ENCODE measurements at places on chromosomes 12 and 14. TPM values are rescaled to one million over a fixed set of nuclear protein-coding genes. Genes with fewer than 3 reads are reported as not detected.

DNA sequence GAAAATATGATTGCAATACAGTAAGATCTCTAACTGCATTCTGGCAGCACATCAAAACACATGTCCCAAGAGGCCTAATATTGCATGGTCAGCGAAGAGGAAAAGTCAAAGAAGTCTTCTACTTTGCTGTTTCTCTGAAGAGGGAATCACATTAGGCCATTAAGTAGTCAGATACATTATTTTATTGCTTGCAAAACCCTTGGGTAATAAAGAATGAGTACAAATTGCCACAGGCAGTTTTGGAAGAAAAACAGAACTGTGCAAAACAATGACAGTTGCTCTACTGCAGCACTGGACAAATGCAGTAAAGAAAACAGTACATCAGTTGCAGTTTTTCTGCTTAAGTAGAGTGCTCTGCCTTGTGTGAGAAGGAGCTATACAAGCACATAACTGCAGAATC, 211.9 kb downstream of the MED13L start:
- peaks cover 15% of the 10 kb centered on the region for H3K4me1 ChIP-seq
- no peak overlapping the region for H3K4me3 ChIP-seq
- no peaks in the 10 kb centered on the region for H3K27me3 ChIP-seq

DNA sequence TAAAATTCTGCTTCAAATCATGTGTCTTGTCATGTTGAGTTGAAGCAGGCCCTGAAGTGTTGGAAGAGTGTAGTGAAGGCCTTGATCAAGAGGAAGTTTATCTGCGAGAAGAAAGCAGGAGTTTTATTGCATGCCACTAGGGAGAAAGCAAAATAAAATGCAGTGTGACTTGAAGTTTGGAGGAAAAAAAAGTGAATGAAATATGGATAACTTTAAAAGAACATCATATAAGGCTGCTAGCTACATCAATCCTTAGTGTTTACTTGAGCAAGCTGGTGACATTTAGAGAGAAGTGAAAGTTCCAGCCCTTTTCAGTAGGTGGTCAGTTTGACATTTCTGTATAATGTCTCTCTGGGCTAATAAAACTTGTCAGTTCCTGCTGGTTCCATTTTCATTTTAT, 841.1 kb downstream of the TMTC2 start:
- H3K27ac ChIP-seq: no peak overlapping the region
- H3K4me3 ChIP-seq: no peak overlapping the region
- no peaks in the 10 kb centered on the region for H3K36me3 ChIP-seq
- no peaks in the 10 kb centered on the region for H3K27me3 ChIP-seq
- no peaks in the 10 kb centered on the region for H3K4me1 ChIP-seq

- H3K4me3 ChIP-seq: no peak overlapping the region
- H3K27me3 ChIP-seq: peaks cover 7% of the 10 kb centered on the region
- peak overlapping the region; percentile 78 for H3K27ac ChIP-seq
- H3K36me3 ChIP-seq: peaks cover 20% of the 10 kb centered on the region
- no peak for DNase-seq
- H3K4me1 ChIP-seq: peaks cover 18% of the 10 kb centered on the region
These were observed 1.7 kb upstream of the GPD1 start for GRCh38 chr12:50102131-50102531.

DNA sequence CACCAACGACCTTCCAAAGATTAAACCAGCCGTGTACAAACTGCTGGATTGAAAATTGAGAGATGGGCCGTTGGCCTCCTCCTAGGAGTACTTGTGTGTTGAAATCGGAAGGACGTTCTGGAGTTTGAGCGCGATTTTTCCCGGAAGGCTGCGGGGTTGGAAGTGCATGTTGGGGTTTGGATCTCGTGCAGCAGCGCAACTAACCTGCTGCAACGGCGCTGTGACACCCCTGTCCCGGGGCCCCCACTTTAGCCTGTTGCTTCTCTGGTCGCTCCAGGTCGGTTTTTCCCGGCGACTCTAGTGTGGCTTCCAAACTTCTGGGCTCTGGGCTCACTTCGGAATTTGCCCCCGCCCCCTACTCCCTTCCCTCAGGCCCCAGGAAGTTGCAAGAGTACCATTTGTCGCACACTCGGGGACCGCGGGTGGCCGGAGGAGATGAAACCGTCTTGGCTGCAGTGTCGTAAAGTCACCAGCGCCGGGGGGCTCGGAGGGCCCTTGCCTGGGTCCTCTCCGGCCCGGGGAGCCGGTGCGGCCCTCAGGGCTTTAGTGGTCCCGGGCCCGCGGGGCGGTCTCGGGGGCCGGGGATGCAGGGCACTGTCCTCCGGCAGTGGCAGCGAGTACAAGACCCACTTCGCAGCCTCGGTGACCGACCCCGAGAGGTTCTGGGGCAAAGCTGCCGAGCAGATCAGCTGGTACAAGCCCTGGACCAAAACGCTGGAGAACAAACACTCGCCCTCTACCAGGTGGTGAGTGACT, at the start of gene ACSS3:
TSS of gene ACSS3 (plus strand) at position 394 of the 756 bp plus-strand sequence. CDS start at position 436, 42 bp downstream.
- peaks cover 33% of the 10 kb centered on the region for H3K4me1 ChIP-seq
- peak within 1 kb of the TSS; percentile 86 for H3K4me3 ChIP-seq
- peak within 1 kb of the TSS; percentile 83 for H3K27ac ChIP-seq
- no peaks in the 10 kb centered on the region for H3K36me3 ChIP-seq

- H3K27me3 ChIP-seq: no peaks in the 10 kb centered on the region
- peaks cover 39% of the 10 kb centered on the region for H3K4me1 ChIP-seq
- H3K27ac ChIP-seq: no peak overlapping the region
- H3K36me3 ChIP-seq: no peaks in the 10 kb centered on the region
- no peak for DNase-seq
- no peak overlapping the region for H3K4me3 ChIP-seq
These were observed 297.5 kb downstream of the ZFP36L1 start for GRCh38 chr14:68495101-68496039.

The LRRK2 gene
- total RNA-seq: 0.49 TPM

DNA sequence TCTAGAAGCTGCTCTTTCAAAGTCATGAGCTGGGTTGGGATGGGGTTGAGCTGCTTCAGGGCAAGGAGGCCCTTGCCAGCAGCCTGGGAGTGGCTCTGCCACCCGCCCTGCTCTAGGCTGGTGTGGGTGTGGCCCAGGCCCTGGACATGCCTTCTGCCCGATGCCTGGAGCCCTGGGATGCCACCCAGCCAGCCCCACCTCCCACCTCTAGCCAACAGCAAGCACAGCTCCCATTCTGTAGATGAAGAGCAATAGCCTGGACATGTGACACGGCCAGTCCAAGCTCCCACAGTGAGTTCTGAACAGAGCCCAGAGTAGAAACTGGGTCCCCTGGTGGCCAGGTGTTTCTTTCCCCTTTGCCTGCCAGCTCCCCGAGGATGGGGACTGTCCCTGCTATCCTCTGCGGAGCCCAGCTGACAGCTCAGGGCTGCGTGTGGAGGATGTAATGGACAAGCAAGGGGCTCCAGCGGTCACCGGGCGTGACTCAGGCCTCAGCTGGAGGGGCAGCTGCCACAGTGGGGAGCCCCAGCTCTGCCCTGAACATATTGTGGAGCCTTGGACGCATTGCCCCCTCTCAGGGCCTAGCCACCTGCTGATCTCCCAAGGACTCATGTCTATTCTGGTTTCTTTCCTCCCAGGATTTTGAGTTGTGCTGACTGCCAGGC, 165.2 kb downstream of the TSPAN9 start:
- no peak for DNase-seq
- peaks cover 4% of the 10 kb centered on the region for H3K27me3 ChIP-seq
- peak overlapping the region; percentile 66 for H3K27ac ChIP-seq
- H3K4me3 ChIP-seq: no peak overlapping the region
- peaks cover 26% of the 10 kb centered on the region for H3K4me1 ChIP-seq

DNA sequence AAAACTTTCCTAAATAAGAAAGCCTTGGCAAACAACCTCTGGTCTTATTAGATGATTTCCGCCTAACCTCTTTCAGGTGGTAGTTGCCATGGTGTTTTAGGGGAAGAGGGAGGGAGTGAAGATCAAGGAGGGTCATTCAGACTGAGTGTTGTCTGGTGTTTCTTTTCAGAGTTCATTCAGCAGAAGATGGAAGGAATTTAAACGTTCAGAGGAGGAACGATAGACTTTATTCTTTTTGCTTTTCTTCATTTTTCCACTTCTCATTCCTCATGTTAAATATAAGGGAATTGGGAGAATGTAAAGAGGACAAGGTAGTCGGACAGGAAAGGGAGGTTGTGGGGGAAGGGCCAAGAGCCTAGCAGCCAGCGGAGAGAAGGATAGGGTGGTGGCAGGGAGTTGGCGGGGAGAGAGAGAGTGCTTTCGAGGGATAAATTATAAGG, 17.4 kb upstream of the SALL2 start:
- H3K4me1 ChIP-seq: peaks cover 19% of the 10 kb centered on the region
- no peaks in the 10 kb centered on the region for H3K36me3 ChIP-seq
- H3K27me3 ChIP-seq: no peaks in the 10 kb centered on the region

DNA sequence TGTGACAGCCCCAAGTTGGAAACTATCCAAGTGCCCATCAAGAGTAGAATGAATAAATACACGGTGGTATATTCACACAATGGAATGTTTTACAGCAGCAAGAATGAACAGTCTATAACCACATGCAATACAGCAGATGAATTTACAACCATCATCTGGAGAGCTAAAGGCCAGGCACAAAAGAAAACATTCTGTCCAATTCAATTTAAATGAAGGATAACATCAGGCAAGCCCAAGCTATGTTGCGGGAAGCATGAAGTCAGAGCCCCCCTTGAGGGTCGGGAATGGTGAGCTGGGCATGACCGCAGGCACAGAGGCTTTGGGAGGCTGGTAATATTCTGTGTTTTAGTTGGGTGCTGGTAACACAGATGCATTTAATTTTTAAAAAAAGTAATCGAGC, 76.0 kb downstream of the SYNE3 start:
- no peak overlapping the region for H3K27ac ChIP-seq
- peaks cover 17% of the 10 kb centered on the region for H3K4me1 ChIP-seq
- peaks cover 3% of the 10 kb centered on the region for H3K27me3 ChIP-seq
- DNase-seq: no peak
- H3K4me3 ChIP-seq: no peak overlapping the region
- peaks cover 1% of the 10 kb centered on the region for H3K36me3 ChIP-seq

GRCh38 chr14:61752626-61753025, 9.6 kb upstream of the SNAPC1 start:
- H3K36me3 ChIP-seq: peaks cover 7% of the 10 kb centered on the region
- H3K4me3 ChIP-seq: no peak overlapping the region
- H3K27ac ChIP-seq: no peak overlapping the region

DNA sequence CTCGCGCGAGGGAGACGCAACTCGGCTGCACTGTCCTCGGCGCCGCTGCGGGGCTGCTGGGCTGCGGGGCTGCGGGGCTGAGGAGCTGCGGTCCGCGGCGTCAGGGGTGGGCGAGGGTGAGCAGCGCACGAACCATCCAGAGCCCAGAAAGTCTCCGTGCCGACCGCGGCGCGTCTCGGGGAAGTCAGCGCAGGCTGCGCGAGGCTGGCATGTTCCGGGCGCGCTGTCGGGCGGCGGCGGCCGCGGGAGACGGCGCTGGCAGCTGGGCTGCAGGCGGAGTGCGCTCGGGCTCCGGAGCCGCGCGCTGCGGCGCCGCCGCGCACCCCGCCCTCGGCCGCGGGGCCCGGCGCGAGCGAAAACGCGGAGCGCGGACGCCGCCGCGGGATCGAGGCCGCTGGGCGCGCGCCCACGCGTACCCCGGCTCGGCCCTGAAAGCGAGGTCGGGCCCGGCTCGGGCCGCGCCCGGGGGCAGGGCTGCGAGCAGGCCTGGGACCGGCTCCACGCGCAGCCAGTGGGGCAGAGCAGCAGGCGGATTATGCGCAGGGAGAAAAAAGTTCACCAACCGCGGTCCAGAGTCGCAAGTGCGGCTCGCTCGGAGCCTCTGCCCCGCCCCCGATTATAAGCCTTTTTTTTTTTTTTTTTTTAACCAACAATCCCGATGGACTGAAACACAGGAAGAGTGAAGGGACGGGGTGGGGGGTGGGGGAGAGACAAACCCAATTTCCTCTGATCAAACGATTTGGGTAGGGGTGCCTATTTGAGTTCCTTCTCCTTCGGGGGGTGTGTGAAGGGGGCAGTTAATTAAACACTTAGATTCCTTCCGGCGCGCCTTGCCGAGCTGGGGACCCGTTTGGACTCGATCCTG, at the start of gene PRICKLE1:
TSS of gene PRICKLE1 (minus strand) at position 282 of the 865 bp plus-strand sequence. CDS start 117,230 bp downstream, outside the sequence.
- peak within 1 kb of the TSS; percentile 94 for H3K27ac ChIP-seq
- H3K4me1 ChIP-seq: peaks cover 36% of the 10 kb centered on the region
- peak; percentile 40 for DNase-seq
- peaks cover 1% of the 10 kb centered on the region for H3K36me3 ChIP-seq
- no peaks in the 10 kb centered on the region for H3K27me3 ChIP-seq

- H3K4me3 ChIP-seq: no peak overlapping the region
- H3K27ac ChIP-seq: no peak overlapping the region
- no peak for DNase-seq
- H3K27me3 ChIP-seq: no peaks in the 10 kb centered on the region
- H3K36me3 ChIP-seq: no peaks in the 10 kb centered on the region
- H3K4me1 ChIP-seq: no peaks in the 10 kb centered on the region
These were observed 30.6 kb downstream of the NAV3 start for GRCh38 chr12:77861317-77861716.

DNA sequence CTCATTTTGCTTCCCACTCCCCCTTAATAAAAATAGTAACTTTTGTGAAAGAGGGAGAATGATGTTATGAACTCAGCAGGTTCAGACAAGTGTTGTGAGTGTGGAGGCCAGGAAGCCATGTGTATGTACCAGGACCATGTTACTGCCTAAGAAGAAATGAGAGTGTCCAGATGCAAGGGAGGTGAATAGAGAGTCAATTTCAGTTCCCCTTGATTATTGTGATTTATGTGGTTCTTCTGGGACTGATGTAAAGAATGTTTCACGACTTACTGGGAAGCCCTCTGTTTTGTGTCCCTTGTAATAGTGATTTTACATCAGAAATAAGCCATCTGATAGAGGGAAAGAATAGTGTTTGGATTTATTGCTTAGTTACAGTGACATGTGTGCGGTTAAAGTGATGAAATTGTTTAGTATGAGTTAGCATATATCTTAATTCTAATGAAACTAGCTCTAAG, 32.5 kb downstream of the FBXO34 start:
- peaks cover 5% of the 10 kb centered on the region for H3K36me3 ChIP-seq
- DNase-seq: no peak
- no peak overlapping the region for H3K4me3 ChIP-seq
- no peaks in the 10 kb centered on the region for H3K27me3 ChIP-seq
- H3K4me1 ChIP-seq: peaks cover 17% of the 10 kb centered on the region

DNA sequence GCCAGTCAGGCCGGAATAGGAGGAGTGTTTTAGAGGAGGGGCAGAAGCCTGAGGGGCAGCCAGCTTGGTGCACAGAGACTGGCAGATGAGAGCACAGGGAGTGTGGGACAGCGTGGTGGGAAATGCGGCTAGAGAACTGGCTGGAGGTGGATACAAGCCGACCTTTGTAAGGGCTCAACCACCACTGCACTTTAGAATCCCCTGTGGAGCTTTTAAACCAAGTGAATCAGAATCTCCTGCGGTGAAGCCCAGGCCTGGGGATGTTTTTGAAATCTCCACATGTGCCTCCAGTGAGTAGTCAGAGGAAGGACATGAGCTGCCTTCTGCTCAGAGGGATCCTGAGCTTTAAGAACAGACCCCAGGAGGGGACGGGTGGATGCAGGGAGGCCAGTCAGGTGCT, 10.9 kb upstream of the PCED1B start:
- no peaks in the 10 kb centered on the region for H3K27me3 ChIP-seq
- H3K36me3 ChIP-seq: no peaks in the 10 kb centered on the region
- DNase-seq: no peak
- H3K4me3 ChIP-seq: no peak overlapping the region
